ENCODE measurements at places on chromosomes 12 and 14.

DNA sequence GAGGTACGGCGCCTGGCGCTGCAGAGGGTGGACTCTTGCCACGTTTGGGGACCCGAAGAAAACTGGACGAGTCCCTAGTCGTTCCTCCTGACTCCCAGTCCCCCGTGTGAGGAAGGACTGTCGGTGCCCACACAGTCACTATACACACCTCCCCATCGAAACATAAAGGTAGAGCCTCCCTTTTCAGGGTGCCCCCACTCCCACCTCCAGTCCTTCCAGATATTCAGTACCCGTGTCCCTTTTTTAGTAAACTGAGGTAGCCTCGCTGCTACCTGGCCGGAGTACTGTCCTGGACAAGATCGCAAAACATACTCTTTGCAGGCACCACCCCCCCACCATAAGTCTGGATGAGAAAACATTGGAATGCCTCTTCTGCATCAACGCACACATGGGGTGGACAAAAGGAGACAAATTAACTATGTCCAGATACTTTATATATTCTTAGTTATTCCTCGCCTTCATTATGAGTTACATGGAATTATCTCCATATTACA, 610 bp upstream of the KMT2D start:
- no peak for DNase-seq

DNA sequence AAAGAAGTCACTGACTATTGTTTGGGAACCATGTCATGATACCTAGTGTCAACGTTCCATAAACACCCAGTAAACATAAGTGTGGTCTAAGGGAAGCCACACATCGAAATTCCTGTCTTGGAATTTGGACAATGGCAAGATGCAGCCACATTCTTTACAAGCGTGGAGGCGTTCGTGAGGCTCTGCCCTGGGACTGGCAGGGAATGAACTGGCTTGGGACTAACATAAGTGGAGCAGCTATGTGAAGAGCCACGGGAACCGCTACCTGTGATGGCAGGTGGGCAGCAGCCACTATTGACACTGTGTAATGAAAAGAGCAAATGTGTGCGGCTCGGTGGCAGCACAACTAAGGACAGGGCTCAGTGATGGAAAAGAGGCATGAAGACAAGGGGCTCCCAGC, 10.0 kb upstream of the NRIP2 start:
- DNase-seq: no peak

- DNase-seq: no peak
These were observed 1.5 kb upstream of the PRPF40B start for GRCh38 chr12:49621651-49622500.

GRCh38 chr12:91040096-91040755, 17.6 kb downstream of the KERA start:
- no peak for DNase-seq

DNA sequence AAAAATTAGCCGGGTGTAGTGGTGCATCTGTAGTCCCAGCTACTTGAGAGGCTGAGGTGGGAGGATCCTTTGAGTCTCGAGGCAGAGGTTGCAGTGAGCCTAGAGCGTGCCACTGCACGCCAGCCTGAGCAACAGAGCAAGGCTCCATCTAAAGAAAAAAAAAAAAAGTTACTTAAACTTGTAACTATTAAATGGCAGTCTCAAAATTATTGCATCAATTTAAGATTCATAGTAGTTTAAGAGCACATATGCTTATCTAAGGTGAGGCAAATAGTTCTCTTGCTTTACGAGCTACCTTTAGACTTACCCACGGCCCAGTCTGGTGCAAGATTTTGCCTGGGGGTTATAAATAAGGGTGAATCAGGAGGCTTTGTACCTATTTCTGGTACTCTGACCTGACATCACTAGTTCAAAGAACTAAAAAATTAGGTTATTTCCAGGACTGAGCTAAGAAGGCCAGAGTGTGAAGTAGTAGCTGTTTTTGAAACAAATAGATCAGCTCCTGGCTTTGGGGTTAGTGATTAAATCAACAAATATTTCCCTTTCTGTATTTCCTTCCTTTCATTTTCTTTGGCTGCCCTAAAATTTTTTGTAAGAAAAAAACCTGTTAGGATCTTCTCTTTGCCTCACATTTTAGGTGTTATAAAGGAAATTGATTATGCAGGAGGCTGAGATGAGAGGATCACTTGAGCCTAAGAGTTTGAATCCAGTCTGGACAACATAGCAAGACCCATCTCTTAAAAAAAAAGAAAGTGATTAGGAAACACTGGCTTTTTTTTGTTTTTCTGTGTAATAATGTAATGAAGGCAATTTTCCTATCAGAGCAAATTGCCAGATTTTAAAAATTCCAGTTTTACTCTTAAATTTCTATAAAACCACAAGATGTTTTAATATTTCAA, 3.6 kb downstream of the MGAT2 start:
- no peak for DNase-seq

- no peak for DNase-seq
These were observed 2.3 kb upstream of the PSME1 start for GRCh38 chr14:24133735-24134134.

- DNase-seq: no peak
These were observed 19.3 kb downstream of the TAS2R50 start for GRCh38 chr12:10967409-10967808.

DNA sequence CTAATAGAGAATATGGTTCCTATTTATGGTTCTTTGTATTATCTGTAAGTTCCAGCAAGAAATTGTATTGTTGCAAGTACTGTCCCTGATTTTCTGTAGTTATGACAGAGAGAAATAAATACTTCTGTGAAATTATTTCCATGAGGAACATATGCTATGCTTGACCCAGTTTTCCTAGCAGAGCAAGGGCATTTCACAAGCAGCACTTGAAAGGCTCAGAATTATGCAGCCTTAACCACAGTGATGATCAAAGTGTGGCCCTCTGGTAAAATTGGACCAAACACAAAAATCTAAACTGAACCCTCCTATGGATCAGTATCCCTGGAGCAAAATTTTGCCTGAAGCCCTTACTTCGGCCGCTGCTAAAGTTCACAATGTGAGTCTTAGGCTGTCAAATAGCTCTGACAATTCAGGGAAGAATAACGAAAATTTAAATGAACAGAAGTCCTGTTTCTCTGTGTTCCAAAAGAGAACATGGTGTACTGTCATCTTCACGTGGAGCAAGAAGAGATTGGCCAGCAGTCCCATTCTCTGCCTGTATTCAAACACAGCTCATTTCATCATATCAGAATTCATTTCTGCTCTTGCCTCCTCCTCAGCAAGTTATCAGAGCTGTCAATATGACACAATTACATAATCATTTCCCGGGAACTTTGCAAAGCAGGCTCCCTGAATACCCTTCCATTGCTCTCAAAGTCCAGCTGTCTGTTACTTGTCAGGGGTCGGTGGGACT, 471.9 kb downstream of the RPS29 start:
- no peak for DNase-seq

DNA sequence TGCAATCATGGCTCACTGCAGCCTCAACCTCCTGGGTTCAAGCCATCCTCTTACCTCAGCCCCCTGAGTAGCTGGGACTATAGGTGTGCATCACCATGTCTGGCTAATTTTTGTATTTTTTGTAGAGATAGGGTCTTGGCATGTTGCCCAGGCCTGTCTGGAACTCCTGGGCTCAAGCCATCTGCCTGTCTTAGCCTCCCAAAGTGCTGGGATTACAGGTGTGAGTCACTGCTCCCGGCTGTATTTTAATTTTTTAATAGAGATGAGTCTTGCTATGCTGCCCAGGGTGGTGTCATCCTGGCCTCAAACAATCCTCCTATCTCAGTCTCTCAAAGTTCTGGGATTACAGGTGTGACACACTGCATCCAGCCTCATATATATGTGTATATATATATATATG, 31.7 kb upstream of the GPRC5A start:
- no peak for DNase-seq

- no peak for DNase-seq
These were observed 51.9 kb downstream of the ZFYVE26 start for GRCh38 chr14:67764496-67764895.

- DNase-seq: no peak
These were observed 1701.5 kb upstream of the FLRT2 start for GRCh38 chr14:83828406-83828805.

Measured in NCI-H510A (cell line).